ENCODE measurements at places on chromosomes 7 and 10.
A peak's percentile ranks its signal among the peaks of the same experiment; 100 is the strongest.

- DNase-seq = no peak
Observed at GRCh38 chr7:4959306-4959705, 319 bp upstream of the MMD2 start.

GRCh38 chr10:104631946-104632345, 9.1 kb upstream of the SORCS3 start:
- no peak for DNase-seq

DNA sequence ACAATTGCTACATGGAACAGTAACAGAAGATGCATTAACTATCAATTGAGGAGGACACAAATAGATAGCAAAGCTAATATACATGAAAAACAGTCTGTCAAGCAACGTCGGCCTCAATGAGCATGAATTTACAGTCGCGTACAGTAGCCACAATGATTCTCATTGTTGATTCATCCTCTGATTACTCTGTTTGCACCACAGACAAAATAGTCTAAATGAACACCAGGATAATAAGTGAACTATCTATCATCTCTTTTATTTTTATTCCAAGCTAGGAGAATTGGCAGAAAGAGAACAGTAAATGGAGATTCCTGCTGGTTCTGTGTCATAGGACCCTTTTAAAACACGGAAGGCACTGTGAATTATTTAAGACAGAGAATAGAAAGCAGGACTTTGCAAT, 108.5 kb downstream of the EVX1 start:
- no peak for DNase-seq

GRCh38 chr10:101231912-101232689, 2.8 kb upstream of the LBX1 start:
- no peak for DNase-seq

- no peak for DNase-seq
Observed at GRCh38 chr10:108169846-108170245, 1005.3 kb upstream of the SORCS1 start.

GRCh38 chr7:2336626-2337299, 17.9 kb upstream of the EIF3B start:
- no peak for DNase-seq

GRCh38 chr7:30162622-30163124, 27.9 kb downstream of the MTURN start:
- peak; percentile 91 for DNase-seq

DNA sequence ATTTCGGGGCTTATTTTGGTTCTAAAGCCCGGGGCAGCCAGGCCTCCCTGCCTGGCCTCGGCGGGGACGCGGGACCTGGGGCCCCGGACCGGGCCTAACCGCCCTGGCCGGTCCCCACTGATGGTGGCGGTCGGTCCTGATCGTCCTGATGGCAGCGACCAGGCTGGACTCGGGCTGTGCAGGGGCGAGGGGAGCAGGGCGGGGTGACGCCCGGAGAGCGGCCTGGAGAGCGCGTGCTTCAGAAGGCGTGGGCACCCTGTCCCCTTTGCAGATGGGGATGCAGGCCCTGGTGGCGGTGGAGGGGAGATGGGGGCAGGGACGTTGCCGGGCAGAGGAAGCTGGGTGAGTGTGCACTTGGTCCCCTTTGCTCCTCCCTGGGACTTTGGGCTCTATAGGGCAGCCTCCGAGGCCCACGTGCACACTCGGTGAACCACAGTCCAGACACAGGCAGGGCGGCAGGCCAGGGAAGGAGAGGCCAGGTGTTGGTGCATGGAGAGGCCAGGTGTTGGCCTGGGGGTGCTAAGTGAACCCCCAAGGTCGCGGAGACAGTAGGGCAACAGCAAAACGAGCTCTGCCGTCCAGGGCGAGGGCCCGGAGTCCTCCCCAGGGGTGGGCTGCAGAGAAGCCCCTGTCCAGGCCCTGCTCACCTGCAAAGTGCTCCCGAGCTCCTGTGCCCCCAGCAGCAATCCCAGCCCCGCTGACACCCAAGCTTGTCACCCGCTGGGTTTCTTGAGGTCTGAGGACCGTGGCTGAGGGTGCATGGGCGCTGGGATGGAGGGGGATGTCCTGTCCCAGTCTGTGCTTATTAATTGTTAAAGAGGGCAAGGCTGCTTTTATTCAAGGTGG, 42.4 kb upstream of the FAM20C start:
- peak; percentile 26 for DNase-seq

DNA sequence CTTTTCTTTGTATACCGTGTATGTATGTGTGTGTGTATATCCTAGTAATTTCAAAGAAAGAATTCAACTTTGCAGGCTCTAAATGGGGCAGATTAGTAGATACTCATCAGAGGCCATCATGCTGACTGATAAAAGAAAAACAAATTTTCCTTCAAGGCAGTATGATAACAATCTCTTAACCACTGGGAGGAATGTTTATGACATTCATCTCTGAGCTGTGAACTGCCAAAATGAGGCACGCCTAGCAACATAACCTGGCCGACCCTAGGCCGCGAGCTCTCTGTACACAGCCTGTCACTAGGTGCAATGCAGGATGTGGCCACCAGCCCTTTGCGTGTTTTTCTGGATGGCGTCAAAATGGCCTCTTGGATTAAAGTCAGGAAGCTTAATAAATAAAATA, 343.7 kb upstream of the GALNT17 start:
- DNase-seq = no peak

- no peak for DNase-seq
Observed at GRCh38 chr7:41911792-41912191, 208.9 kb upstream of the INHBA start.

DNA sequence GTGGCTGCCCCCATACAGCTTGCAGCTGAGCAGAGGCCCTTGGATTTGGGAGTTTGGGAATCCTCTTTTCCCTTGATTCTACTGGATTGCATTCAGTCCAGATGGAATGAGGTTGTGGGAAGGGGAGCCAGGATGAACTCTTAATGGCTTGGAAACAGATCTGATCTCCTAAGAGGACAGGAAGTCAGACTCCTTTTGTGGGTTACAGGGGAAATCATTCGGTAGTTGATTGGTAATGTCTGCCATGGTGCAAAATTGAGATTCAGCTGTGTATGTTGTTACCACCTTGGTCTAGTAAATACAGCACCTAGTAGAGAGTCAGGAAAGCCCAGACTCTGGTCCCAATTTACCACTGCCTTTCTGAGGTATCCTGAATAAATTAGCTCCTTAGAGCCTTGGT, 144.2 kb upstream of the TNRC18 start:
- DNase-seq = no peak

DNA sequence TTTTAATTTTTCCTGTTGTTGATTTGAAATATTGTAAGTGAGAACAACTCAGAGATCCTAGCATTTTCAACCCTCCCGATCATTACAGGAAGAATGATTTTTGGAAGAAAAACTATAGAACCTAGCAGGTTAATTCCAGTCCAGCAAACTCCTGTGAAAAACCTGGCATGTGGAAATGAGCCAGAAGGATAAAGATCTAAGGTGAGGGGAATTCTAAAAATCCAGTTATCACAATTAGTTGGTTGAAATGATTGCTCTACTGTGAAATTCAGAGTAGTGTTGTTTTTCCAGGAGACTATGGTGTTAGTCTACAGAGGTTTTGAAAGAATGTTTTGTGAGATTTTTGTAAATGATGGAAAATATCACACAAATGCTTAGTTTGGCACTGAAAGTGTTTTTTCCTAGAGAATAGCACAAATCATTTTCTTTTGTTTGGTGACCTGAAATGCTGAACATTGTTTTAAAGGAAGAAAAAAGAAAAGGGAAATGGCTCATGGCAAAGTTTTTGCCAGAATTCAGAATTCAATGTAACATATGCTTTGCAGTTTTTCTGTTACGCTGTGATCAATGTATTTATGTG, 152.4 kb upstream of the SLC26A5 start:
- no peak for DNase-seq

DNA sequence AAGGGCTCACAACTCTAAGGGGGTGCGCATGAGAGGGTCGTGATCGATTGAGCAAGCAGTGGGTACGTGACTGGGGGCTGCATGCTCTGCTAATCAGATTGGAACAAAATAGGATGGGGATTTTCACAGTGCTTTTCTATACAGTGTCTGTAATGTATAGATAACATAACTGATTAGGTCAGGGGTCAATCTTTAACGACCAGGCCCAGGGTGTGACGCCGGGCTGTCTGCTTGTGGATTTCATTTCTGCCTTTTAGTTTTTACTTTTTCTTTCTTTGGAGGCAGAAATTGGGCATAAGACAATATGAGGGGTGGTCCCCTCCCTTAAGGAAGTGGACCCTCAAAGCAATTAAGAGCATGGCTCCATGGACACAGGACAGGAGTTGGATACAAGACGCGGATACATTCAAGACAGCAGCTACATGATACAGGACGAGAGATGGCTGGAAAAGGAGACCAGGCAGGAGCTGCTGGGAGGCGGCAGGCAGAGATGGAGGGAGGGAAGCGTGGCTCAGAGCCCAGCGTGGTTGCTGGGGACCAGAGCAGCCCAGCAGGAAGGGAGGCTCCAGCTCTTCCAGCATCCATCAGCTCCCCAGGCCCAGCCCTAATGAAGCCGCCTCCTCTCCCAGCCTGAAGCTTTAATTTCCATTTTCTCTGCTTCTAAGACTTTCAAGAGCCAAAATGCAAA, 31.6 kb downstream of the GSDME start:
- DNase-seq = no peak

GRCh38 chr7:1340461-1341360, 108.0 kb downstream of the UNCX start:
- DNase-seq = no peak

GRCh38 chr10:116553378-116553980, 7.7 kb downstream of the PNLIP start:
- no peak for DNase-seq

DNA sequence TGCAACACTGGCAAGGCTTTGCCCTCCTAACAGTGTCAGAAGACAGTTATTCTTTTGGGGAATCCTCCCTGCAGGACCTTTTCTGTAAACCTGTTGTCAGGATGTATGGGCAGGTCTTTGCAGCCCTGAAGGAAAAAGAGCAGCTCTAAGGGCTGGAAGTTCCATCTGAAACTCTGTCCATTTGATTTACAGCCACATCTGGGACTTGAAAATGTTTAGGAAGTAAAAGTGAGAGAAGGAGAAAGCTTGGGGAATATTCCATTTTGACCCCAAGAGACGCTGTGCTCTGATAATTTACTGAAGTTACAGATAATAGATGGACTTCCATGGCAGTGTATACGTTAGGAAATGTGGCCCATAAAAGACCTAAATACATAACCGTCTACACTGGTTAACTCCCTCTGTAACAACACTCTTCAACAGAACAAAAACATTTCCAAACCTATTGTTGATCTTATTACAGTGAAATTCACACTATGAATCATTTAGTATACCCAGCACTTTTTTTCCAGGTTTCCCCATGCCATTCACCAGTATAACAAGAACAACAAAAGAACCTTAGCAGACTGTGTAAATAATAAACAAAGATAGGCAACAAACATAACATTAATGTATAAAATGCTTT, 89.1 kb downstream of the KIAA1549 start:
- no peak for DNase-seq
